Activated T-cell treated with anti-CD3 and anti-CD28 coated beads, Interleukin-2, amount 50 U/mL, for 72 hours (primary cell): ENCODE measurements at places on chromosomes 13 and 19.
A peak's percentile ranks its signal among the peaks of the same experiment; 100 is the strongest.

GRCh38 chr19:15432018-15432494, 13.3 kb upstream of the AKAP8L start:
- peaks cover 8% of the 10 kb centered on the region for H3K36me3 ChIP-seq
- H3K4me3 ChIP-seq, result peak overlapping the region; percentile 99
- peaks cover 36% of the 10 kb centered on the region for H3K4me1 ChIP-seq
- DNase-seq, result peak; percentile 39
- H3K27ac ChIP-seq, result peak overlapping the region; percentile 93

GRCh38 chr19:33437393-33437820, 63.9 kb downstream of the CEBPG start:
- no peaks in the 10 kb centered on the region for H3K27me3 ChIP-seq
- no peaks in the 10 kb centered on the region for H3K4me1 ChIP-seq
- H3K4me3 ChIP-seq, result no peak overlapping the region
- H3K27ac ChIP-seq, result no peak overlapping the region
- no peaks in the 10 kb centered on the region for H3K36me3 ChIP-seq

DNA sequence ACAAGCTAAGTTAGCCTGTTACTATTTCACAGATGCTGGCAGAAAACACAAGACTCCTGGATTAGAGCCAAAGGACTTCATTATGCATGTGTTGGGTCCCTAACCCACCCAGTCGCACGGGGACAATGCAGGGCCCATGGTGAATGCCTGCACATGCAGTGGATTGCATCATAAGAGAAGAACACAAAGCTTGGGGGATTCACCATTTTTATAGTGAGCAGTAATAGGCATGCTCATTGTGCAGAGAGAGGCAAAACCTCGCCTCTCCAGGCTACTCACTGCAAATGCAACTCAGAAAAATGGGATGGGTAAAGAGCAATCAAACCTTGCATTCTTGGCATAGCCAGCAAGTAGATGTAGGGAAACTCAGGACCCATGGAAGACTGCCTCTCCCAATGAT, 115.8 kb downstream of the DIAPH3 start:
- no peaks in the 10 kb centered on the region for H3K4me1 ChIP-seq
- no peak overlapping the region for H3K4me3 ChIP-seq
- no peaks in the 10 kb centered on the region for H3K27me3 ChIP-seq
- H3K36me3 ChIP-seq, result peaks cover 3% of the 10 kb centered on the region
- no peak for DNase-seq

GRCh38 chr13:106464076-106464475, 71.4 kb downstream of the EFNB2 start:
- no peaks in the 10 kb centered on the region for H3K4me1 ChIP-seq
- H3K27ac ChIP-seq, result no peak overlapping the region
- DNase-seq, result no peak
- peaks cover 8% of the 10 kb centered on the region for H3K27me3 ChIP-seq
- H3K36me3 ChIP-seq, result no peaks in the 10 kb centered on the region

DNA sequence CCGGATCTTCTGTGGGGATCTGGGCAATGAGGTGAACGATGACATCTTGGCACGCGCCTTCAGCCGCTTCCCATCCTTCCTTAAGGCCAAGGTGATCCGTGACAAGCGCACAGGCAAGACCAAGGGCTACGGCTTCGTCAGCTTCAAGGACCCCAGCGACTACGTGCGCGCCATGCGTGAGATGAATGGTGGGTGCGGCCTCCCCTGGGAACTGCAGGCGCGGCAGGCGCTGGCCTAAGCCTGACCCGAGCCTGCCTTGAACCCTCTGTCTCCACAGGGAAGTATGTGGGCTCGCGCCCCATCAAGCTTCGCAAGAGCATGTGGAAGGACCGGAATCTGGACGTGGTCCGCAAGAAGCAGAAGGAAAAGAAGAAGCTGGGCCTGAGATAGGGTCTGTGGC, 4.4 kb upstream of the ETV2 start:
- no peaks in the 10 kb centered on the region for H3K27me3 ChIP-seq
- H3K4me1 ChIP-seq, result peaks cover 13% of the 10 kb centered on the region
- H3K36me3 ChIP-seq, result peaks cover 3% of the 10 kb centered on the region
- H3K4me3 ChIP-seq, result no peak overlapping the region
- no peak for DNase-seq

DNA sequence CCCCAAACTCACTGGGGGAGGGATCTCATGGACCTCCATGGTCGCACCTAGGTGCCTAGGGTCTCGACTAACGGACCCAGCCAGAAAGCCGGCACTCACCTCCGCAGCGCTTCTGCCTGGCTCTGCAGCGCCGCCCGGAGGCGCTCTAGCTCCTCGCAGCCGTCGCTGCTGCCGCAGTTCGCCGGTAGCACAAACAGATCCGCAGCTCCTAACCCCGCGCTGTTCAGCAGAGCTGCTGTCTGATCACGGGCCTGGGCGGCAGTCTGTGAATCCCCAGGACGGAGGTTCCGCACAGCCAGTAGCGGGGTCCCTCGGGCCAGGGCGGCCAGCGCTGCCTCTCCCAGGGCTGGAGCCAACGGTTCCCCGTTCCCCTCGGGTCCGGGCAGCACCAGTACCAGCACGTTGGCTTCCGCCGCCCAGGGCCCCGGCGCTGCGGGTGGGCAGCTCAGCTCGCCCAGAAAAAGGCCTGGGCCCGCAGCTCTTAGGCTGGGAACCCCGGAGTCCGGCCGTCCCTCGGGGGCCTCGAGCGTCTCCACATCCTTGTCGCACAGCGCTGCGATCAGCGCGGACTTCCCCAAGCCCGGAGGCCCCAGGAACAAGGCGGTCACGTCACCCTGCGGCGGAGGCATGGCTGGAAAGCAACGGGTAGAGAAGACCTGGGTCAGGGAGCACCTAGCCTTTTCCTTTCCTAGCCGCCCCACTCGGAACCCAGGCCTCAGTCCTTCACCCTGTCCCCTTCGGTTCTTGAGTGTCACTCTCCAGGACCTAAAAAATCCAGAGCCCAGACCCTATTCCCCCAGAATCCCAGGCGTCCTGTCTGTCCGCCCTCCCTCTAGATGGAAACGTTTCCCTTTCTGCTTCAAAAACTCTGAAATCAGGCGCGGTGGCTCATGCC, 977 bp downstream of the IRGQ start:
- H3K36me3 ChIP-seq, result peaks cover 6% of the 10 kb centered on the region
- H3K27ac ChIP-seq, result peak overlapping the region; percentile 100
- H3K4me3 ChIP-seq, result peak overlapping the region; percentile 98
- DNase-seq, result peak; percentile 81
- H3K27me3 ChIP-seq, result no peaks in the 10 kb centered on the region

- peak overlapping the region; percentile 45 for H3K4me3 ChIP-seq
- H3K27me3 ChIP-seq, result no peaks in the 10 kb centered on the region
- peaks cover 20% of the 10 kb centered on the region for H3K36me3 ChIP-seq
These were observed 402 bp upstream of the DYRK1B start for GRCh38 chr19:39834287-39834841.

GRCh38 chr19:46697204-46697960, 19.5 kb downstream of the PRKD2 start:
- H3K4me3 ChIP-seq, result no peak overlapping the region
- H3K27ac ChIP-seq, result no peak overlapping the region
- peaks cover 36% of the 10 kb centered on the region for H3K36me3 ChIP-seq

DNA sequence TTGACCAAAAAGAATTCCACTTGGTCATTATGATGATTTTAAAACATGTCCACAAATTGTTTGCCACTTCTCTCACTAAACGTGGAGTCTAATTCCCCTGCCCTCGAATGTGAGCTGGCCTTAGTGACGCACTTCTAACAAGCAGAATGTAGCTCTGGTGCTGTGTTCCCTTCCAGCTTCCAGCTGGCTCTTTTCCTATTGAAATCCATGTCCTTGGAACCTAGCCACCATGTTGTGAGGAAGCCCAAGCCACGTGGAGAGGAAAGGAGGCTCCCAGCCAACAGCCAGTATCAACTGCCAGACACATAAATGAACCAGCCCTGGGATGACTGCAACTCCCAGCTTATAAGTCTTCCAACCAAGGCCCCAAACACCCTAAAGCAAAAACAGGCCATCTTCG, 23.6 kb upstream of the CEBPA start:
- no peak overlapping the region for H3K4me3 ChIP-seq
- no peaks in the 10 kb centered on the region for H3K4me1 ChIP-seq
- no peak overlapping the region for H3K27ac ChIP-seq
- no peaks in the 10 kb centered on the region for H3K36me3 ChIP-seq
- no peak for DNase-seq

DNA sequence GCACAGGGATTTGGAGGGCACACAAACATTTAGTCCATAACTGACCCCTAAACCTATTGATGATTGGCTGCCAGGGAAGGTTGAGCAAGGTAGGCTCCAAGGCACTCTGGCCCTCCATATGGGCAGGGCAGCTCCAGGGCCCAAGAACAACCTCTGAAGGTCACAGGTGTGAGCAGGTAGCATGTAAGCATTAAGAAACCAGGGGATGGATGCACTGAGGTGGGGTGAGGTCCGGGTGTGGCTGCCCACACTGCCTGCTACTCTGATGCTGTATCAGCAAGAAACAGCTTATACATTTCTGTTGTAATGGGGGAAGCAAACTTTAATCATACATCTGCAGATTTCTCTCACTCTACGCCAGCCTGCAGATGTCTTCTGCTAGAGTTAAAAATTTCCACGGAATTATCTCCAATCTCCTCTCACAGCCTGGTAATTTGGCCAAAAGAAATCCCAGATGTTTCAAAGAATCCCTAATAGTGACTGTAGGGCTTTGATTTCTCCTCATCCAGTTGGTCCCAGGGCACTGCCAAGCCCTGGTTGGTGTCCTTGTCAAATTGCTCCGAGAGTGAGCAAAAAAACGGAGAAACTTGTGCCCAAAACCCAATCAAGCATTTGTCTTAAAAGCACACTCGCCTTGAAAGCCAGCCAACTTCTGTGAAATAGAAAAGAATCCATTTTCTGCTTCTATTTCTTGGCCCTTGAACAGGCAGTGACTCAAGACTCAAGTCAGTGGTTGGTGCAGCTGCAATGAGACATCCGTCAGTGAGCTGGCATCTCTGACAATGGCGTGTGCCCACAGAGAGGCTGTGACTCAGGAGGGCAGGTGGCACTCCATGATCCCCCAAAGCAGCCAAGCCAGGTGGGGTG, 72.5 kb upstream of the MRI1 start:
- no peak for DNase-seq
- H3K27me3 ChIP-seq, result peaks cover 13% of the 10 kb centered on the region
- H3K36me3 ChIP-seq, result no peaks in the 10 kb centered on the region
- no peaks in the 10 kb centered on the region for H3K4me1 ChIP-seq
- no peak overlapping the region for H3K27ac ChIP-seq

DNA sequence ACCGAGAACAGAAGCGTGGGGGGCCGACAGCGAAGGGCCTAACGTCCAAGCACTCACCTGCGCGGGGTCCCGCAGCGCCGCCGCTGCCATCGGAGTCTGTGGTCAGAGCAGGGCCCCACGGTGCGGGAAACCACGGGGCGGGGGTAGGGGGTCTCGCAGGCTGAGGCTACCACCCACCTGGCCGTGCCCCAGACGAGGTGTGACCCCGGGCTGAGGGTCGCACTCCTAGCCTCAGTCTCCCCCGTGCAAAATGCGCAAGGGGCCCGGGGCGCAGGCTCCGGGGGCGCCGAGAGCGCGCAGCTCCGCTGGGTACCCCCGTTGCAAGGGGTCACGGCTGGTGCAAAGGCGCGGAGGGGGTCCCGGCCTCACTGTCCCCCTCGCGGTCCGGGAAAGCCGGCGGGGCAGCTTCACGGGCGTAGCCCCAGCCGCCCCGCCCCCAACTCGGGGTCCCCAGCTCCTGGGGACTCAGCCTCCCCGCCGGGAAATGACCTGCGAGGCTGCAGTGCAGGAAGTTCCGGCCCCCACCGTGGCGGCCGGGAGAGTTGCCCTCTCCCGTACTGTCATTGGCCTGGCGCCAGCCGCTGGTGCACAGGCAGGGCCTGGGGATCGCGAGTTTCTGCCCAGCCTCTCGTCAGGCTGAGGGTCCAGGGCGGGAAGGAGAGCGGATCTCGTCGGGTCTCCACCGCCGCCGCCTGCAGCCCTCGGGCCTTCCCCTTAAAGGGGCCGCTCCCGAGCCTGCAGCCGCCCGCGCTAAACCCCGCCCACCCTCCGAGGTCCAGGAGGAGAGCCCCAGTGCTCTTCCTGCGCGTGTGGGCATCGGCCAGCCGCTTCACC, at the start of gene ZNF792:
Gene ZNF792 (minus strand): TSS at position 657 of the 834 bp plus-strand sequence. CDS start 567 bp downstream, at position 90.
- H3K27ac ChIP-seq, result peak within 1 kb of the TSS; percentile 21
- peak; percentile 71 for DNase-seq
- H3K27me3 ChIP-seq, result no peaks in the 10 kb centered on the region
- H3K4me1 ChIP-seq, result peaks cover 25% of the 10 kb centered on the region
- H3K36me3 ChIP-seq, result peaks cover 45% of the 10 kb centered on the region

DNA sequence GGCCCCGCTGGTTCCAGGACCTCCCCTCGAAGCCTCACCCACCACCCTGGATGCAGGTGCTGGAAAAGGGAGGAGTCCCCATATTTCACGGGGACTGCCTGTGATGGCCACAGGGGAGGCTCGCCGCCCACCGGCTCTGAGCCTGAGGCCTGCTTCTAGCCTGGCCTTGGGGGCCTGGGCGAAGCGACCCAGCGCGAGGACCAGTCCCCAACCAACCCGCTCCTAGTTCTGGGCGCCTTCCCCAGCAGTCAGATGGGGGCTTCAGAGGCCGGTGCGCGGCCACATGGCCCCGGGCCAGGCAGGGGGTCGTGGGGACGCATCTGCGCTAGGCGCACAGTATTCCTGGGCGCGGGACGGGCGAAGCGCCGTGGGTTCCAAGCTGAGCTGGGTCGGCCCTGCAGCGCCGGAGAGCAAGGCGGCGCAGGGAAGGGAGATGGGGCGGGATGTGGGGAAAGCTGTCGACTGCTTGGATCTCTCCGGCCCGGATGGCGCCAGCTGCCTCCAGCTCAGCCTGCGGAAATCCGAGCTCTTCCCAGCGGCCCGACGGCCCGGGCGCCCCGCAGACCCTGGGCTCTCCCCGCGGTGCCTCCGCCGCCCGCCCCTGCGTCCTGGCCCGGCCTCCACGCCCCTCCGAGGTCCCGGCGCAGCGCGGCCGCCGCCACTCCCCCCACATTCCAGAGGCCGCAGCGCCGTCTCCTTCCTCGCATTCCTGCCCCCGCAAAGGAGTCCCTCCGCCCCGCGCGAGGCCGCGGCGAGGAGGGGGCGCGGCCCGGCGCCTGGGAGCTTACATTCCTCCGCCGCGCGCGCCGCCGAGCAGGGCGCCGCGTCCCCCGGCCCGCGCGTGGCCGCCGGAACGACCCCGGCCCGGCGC, at the start of gene WTIP:
Gene WTIP (plus strand): TSS at position 788 of the 871 bp plus-strand sequence. CDS start 217 bp downstream, outside the sequence.
- no peak within 1 kb of the TSS for H3K27ac ChIP-seq
- H3K4me3 ChIP-seq, result peak within 1 kb of the TSS; percentile 24
- peaks cover 11% of the 10 kb centered on the region for H3K4me1 ChIP-seq
- no peak for DNase-seq
